COR-L47 (cell line): ENCODE measurements at places on chromosomes 7 and 10.

GRCh38 chr10:75106242-75106641 is 5.2 kb upstream of the SAMD8 start:
- no peak for DNase-seq

GRCh38 chr10:98251399-98251798 is 16.6 kb downstream of the LOXL4 start:
- DNase-seq: no peak

DNA sequence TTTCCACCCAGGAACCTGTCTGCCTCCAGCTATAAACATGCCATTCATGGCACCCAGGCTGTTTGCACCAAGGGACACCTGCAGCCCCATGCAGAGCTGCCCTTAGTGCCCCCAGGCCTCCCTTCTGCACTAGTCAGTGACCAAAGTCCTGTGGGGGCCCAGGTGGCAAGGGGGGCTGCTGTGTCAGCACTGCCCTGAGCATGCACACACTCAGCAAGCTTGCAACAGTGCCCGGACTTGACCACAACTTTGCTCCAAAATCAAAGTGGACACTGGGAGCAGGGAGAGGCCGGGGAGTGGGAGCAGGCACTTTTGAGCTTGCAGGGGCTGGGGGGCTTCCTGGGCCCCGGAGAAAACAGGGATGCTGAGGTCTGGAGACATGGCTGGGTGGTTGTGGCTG is 192.9 kb upstream of the MBL2 start:
- no peak for DNase-seq

- DNase-seq: no peak
Measured at GRCh38 chr10:1706256-1706655, 31.1 kb downstream of the ADARB2 start.

DNA sequence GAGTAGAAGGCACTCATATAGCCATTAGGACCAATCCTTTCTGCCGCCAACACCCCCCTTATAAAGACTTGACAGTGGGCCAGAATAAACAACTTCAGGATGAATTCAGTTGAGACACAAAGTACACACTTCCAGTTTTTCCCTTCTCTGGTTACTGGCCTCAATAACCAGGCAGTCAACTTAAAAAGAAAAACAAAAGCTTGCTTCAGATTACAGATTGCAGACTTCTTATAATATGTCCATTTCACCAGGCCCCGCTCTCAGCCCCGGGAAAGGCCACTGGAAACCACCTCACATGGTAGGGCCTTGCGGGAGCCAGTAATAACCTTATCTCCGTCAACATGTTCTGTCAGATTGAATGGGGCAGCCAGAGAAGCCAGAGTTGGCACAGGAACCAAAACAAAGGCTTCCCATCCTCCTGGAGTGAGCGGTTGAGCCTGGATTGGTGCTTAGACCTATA is 108.8 kb downstream of the EGFR start:
- peak; percentile 43 for DNase-seq

DNA sequence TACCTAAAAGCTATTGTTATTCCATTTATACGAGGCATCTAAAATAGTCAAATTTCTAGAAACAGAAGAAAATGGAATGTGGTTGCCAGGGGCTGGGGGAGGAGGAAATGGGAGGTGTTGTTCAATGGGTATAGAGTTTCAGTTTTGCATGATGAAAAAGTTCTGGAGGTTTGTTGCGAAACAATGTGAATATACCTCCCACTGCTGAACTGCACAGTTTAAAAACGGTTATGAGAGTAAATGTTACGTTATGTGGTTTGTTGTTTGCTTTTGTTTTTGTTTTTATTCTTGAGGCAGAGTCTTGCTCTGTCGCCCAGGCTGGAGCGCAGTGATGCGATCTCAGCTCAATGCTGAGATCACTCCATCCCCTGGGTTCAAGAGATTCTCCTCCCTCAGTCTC is 64.9 kb upstream of the NRBF2 start:
- DNase-seq: no peak

GRCh38 chr7:67371429-67372305 is 375.0 kb downstream of the TYW1 start:
- peak; percentile 72 for DNase-seq

GRCh38 chr10:20620981-20621380 is 276.1 kb downstream of the NEBL start:
- no peak for DNase-seq

DNA sequence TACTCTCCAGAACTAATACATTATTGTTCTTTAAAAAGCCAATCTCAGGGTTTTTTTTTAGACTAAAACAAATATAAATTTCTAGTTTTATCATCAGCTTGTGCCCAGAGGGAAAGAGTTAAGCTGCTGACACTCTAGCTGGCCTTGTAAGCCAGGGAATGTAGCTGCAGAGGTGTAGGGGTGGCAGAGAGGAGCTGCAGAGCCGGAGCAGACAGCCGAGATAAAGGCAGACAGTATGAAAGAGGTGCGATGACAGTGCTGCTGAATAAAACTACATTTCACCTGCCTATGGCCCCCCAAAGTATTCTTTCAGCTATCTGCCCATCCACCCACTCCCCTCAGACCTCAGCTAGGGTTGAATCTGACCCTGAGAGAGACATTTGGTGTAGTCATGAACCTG is 653.7 kb upstream of the ZWINT start:
- no peak for DNase-seq

DNA sequence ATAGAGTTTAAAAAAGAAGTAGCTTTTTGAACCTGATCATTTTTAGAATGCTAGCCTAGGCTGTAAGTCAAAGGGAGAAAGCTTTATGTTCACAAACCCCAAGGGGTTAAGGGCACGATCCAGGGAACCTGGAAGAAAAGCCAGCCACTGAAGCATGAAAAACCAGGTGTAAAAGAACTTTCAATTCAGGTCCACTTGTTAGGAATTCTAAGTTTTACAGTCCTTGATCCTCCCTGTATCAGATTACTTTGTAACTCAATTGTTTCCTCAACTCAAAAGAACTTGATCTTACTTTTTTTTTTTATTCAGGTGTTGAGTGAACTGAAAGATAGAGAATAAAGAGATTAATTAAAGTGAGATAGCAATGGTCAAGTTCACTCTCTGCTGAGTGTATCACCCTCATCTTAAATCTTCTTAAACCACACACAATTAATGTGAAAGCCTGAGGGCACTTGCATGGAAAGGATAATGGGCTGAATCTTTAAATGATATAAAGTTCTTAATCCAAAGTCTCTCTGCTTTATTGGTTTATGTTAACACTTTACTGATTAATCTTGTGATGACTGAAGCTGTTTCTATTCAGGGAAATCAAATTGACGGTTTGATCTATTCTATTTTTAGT is 672.2 kb upstream of the LRRN3 start:
- no peak for DNase-seq
